ENCODE measurements at places on chromosomes 3 and 15.

GRCh38 chr15:85702321-85703101, 92.2 kb downstream of the KLHL25 start:
- DNase-seq, result no peak

GRCh38 chr3:31232055-31233025, 300.4 kb upstream of the STT3B start:
- DNase-seq, result peak; percentile 13

DNA sequence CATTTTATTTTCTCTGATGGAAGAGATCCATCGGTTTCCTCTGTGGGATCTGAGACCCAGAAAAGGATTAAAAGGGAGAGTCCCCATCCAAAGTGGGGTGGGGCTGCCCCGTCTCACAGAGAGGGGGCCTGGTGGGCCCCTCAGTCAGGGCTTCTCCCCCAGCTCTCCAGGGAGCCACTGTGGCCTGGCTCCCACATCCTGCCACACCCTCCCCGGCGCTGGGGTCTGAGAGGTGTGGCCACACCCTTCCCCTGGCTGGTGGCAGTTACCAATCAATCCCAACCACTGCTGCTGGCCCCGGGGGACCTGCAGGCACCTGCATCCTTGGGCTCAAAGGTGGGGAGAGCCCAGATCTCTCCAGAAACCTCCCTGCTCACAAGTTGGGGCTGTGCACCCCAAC, 161.8 kb upstream of the IQSEC1 start:
- DNase-seq, result no peak

GRCh38 chr3:138862531-138862923, 27.8 kb upstream of the PIK3CB start:
- peak; percentile 65 for DNase-seq

- no peak for DNase-seq
Observed at GRCh38 chr15:84969257-84969656, 12.4 kb upstream of the PDE8A start.

DNA sequence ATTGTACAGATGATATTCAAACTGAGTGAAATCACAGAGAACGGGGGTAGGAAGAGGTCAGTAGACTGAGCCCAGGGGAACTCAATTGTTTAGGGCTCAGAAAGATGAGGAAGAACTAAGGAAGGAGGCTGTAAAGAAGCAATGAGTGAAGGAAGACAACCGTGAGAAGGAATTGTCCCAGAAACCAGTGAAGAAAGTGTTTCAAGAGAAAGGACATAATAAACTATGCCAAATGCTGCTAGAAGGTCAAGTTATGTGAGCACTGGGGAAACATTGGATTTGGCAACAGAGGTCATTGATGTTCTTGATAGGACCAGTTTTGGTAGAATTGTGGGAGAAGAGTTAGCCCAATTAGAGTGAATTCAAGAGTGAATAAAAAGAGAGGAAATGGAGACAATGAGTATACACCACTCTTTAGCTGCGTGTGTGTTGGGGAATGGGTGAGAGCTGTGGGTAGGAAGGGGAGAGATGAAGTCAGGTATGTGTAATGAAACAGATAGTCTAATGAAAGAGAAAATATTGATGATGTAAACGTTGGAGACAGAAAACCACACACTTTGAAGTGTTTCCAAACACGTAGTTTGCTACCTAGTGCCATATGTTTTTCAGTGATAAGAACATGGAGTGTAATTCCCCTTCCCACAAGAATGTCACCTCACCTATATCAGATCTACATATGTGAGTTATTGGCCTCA, 42.5 kb upstream of the MME start:
- no peak for DNase-seq

DNA sequence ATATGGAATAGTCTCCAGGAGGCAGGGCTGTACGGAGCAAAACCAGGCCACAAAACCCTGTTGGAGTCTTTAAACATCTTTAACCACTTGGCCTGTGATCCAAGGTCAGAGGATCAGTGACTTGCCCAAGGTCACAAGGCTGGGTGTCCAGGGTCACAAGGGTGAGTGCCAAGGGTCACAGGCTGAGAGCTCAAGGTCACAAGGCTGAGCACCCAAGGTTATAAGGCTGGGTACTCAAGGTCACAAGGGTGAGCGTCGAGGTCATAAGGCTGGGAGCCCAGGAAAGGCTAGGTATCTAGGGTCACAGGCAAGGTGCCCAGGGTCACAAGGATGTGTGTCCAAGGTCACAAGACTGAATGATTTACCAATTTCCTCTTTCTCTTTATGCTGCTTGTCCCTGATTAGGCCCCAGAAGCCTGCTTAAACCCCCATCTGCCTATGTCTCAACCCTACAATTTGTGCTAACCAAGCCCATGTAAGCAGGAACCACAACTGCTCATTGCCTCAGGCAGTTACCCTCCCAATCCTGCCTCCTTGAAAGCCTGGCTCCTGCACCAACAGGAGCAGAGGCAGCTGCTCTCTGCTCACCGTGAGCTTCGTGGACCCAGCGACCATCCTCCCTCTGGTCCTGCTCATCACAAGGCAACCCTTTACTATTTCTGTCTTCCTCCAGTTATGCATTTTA, 51.5 kb downstream of the MGLL start:
- no peak for DNase-seq

GRCh38 chr3:33331414-33331813, 54.2 kb downstream of the FBXL2 start:
- no peak for DNase-seq

DNA sequence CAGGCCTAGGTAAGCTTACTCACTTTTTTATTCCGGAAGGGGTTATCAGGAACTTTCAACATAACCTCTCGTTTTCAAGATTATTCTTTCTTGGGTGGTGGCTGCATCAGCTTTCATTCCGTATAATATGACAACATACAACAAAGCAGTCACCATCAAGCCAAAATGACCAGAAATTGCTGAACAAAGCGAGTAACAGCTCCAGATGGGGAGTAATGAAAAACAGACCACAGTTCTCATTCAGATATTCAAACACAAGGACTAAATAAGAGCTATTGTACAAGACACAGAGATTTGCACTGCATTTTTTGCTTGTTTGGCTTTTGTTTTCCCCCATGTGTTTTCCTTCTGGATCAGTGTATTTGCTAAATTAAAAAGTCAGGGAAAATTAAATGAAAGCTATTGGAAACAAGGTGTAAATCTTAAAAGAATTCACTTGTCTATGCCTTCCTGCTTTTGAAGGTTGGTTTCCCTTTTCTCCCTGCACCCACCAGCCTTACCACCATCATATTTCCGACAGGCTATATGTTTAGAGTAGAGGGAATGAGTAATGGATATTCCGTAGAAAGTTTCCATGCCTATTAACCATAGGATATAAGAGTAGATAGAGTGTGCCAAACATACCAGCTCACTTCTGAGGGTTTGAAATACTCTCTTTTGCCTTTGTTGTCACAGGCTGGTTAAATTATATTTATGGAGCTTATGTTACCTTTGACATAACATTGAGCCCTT, 213.6 kb downstream of the RBMS3 start:
- DNase-seq, result no peak

GRCh38 chr3:195571361-195571760, 12.4 kb downstream of the APOD start:
- no peak for DNase-seq

GRCh38 chr3:126969586-126969985, 13.3 kb upstream of the PLXNA1 start:
- DNase-seq, result no peak

- peak; percentile 73 for DNase-seq
Observed at GRCh38 chr3:115217678-115218451, 70.8 kb upstream of the ZBTB20 start.

DNA sequence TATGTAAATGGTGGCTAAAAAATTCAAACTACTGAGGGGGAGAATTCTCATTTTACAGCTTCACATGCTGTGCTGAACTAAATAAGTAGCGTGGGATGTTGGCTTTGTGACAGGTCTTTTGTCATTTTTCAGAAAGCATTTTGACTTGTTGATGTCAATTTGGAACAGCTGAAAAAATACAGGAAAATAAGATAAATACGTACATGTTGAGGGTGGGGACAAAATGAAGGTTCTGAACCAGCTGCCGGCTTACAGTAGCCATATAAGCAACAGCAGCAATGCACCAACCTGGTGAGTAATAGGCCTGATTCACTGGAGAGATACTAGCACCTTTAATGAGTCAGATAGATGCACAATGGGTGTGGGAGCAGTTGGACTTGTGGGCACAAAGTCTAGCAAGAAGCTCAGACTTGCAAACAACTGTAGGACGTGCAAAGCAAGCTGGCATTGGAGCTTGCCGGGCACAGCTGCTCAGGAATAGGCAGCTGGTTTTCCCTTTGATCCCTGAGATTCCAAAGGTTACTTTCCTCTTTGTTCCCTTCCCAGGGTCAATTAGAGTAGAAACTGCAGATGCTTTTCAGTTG, 12.9 kb downstream of the B3GNT5 start:
- peak; percentile 99 for DNase-seq

GRCh38 chr3:143839980-143840379, 8.3 kb downstream of the SLC9A9 start:
- DNase-seq, result no peak

DNA sequence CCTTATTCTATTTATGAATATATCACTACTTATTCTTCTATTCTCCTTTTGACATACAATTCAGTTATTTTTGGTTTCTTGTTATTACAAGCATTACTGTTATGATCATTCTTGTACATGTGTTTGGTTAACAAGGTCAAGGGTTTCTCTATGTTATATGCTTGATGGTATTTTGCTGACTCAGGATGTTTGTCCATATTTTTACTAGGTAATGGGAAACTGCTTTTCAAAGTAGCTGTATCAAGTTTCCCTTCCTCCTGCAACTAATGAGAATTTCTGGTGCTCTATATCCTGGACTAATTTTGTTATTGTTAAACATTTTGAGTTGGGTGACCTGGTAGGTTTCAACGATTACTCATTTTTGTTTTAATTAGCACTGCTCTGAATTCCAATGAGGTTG, 841.0 kb downstream of the OTOL1 start:
- no peak for DNase-seq

GRCh38 chr3:160331127-160331937, 67.7 kb downstream of the IFT80 start:
- DNase-seq, result peak; percentile 76

- DNase-seq, result no peak
Observed at GRCh38 chr3:108822123-108822897, at the start of gene TRAT1. Gene TRAT1 (plus strand): TSS chr3:108822786. CDS start chr3:108822928, 142 bp downstream.

- peak; percentile 34 for DNase-seq
Observed at GRCh38 chr15:69573815-69574475, 121.3 kb downstream of the RPLP1 start.

DNA sequence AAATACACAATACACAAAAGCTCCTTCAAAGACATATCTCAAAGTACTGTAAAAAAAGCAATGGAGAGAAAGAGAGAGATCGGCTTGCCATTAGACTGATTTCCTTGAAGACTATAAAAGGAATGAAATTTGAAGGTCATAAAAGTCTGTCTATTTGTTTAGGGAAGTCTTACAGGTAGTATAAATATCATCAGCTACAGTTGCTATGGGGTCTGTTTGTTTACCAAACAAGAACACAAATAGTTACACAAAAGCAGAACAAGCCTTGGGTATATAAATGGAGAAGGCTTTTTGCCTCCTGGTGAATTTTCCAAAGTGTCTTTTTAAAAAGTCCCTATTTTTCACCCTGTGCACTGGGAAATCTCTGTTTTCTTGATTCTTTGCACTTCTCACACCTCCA, 552.3 kb downstream of the FOXP1 start:
- DNase-seq, result no peak
